NCI-H345 (cell line): ENCODE measurements at places on chromosomes 4 and X.

GRCh38 chr4:105453550-105454205, 20.2 kb downstream of the PPA2 start:
- no peak for DNase-seq

- no peak for DNase-seq
Measured at GRCh38 chr4:174314770-174315169, 31.1 kb downstream of the CEP44 start.

DNA sequence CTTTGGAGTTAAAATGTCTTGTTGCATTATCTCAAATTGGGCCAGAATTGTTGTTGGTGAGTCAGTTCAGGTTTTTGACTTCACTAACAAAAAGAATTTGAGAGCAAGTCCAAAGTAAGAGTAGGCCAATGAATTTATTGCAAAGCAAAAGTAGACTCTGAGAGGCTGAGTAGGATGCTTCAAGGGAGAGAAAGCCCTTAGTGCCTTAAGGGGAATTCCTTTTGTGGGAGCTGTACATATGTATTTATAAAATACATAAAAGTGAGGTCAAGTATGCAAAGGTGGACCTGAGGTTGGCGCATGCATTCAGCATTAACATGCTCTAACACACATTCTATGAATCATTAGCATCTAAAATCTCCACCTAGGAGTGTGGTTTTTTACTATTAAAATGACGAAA, 565.4 kb downstream of the GRXCR1 start:
- no peak for DNase-seq

- DNase-seq: no peak
Measured at GRCh38 chrX:153688911-153689590, 1.3 kb downstream of the SLC6A8 start.

GRCh38 chr4:110248831-110249253, 50.4 kb upstream of the ELOVL6 start:
- no peak for DNase-seq

DNA sequence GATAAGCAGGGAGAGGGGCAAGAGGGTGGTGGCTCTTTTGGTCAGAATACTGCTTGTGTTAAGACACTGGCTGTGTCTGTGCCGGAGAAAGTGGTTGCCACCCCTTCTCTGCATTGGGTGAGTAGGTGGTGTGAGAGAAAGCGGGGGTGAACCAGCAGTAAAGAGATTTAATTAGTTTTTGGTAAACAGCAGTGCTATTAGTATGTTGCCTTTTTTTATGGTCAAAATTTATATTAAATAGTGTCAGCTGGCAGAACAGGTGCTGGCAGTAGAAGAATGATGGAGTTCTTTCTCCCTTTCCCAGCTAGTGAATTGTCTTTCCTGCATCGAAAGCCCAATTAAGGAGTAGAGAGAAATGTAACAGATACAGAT, 181.6 kb downstream of the LARP7 start:
- no peak for DNase-seq

- DNase-seq: no peak
Measured at GRCh38 chr4:139501927-139502899, 48.3 kb downstream of the RAB33B start.

GRCh38 chr4:167897116-167897515, 195.2 kb upstream of the ANXA10 start:
- no peak for DNase-seq

- DNase-seq: no peak
Measured at GRCh38 chr4:176971576-176972115, 178.9 kb upstream of the VEGFC start.

DNA sequence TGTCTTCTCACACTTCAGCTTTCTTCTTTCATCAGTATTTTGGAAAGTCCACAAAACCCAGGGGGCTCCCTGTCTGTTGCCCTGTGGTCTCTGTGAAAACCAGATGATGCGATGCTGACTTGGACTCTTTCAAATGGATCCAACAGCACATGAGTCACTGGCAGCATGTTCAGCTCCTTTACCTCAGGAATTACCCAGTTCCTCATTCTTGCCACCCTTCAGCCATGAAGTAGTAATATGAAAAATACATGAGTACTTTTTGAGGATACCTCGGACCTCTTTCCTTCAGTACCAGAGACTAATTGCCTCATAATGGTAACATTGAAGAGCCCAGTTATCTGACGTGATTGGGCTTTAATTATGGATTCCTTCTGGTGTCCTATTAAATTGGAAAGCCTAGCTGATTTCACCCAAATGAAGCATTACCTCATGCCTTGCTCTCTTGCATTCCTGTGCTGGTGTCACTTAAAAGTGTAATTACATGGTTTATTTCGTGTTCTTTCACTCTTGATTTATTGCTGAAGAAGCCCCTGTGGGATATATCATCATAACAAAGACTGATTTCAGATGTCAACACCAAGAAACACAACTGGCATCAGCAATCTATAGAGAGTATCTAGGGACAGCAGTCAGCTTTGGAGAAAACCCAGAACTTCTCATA, 63.4 kb downstream of the NFKB1 start:
- DNase-seq: no peak

DNA sequence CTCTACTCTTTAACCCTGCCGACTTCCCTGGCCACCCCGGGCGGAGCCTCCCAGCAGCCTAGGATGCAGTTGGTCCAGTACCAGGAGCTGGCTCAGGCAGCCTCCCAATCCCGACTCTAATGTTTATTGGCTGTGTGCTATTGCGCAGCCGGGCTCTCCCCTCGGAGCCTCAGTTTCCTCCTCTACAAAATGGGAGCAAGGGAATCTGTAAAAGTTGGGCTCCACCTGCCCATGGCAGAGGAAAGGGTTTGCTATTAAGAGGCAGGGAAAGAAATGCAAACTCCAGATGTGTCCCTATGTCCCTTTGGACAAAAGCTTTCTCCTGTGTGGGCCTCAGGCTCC, 140.8 kb upstream of the PJA1 start:
- DNase-seq: no peak

GRCh38 chr4:52052475-52052780, 1.3 kb downstream of the SPATA18 start:
- no peak for DNase-seq

DNA sequence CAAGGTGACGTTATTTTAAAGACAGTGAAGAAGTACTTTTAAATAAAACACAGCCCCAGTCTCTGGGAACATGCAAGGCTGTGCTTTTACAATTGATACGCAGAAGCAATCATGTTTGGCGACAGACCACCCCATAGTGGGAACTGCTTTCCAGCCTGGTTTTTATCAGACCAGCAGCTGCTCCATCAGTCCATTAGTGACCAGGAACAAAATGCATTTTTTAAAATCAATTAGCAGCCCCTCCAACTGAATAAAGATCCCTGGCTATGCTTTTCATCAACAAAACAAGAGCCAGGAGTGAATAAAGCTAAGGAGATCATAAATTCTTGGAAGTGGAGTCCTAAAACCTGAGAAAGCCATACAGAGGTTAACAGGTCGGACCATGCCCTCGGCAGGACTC, 153.0 kb upstream of the TENM3 start:
- DNase-seq: no peak

DNA sequence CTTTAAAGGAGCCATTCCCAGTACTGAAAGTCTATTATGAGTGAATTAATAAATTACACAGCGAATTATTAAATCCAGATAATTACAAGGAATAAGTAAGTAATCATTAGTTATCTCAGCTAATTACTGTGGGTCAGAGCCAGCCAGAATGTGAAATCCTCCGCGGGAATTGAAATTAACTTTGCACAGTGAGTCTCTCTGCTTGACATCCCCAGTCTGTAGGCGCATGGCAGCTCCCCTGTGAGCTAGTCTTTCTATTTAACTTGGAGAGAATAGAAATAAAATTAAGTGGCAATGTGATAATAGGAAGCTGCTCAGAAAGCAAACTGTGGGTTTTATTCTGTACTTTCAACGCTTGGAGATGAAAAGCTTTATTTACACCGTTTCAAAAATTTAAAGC, 7.2 kb downstream of the POU4F2 start:
- DNase-seq: no peak

DNA sequence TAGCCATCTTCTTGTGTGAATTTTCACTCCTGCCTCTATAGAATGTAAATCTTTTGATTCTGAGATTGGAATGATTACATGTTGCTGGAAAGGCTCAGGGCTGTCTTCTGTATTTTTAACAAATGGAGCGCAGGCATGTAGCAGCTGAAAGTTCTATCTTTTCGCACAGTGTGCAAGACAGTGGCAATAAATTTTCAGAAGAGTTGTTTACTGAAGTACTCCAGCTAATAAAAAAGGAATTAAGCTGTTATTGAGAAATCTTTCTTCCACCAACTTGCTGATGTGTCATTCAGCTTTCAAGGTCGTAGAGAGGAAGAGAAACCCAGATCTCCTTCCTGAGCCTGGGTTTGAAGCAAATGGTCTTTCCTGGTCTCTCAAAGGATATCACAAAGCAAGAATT, 122.0 kb upstream of the PUDP start:
- DNase-seq: no peak

- no peak for DNase-seq
Measured at GRCh38 chrX:124910611-124911010, 409.1 kb upstream of the TEX13C start.

GRCh38 chr4:47729131-47729680, 108.7 kb downstream of the CORIN start:
- no peak for DNase-seq

DNA sequence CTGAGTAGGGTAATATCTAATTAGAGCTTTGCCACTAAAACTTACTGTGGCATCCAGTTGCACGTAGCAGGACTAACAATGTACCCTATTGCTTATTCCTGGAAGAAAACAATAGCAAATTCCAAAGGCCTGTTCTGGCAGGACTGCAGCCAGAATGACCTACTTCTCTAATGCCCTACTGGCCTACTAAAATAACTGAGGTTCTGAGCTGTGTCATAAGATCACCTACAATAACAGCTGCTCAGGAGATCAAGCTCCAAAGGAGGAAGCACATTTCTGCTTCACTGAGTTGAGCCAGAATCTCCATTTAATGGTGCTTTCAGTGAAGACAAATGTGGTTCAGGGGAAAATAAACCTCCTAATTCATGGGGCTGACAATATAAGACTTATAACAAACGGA, 42.2 kb upstream of the CXCL8 start:
- no peak for DNase-seq

DNA sequence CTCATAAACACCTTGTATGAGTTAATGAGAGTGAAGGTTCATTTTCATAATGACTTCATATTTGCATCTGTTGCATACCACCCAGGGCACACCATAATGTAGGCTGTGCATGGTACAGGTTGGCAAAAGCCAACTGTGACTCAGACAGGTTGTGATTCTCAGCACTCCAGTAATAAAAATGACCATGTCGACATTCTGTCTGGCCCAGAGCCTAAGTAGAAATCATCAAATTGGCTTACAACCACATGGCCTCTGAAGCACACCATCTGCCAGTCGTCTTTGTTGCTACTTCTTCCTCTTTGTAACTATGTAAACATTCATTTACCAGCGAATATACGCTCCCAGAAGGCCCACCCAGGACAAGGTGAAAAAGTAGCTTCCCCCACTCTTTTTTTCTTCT, 459.5 kb downstream of the GASK1B start:
- peak; percentile 9 for DNase-seq

DNA sequence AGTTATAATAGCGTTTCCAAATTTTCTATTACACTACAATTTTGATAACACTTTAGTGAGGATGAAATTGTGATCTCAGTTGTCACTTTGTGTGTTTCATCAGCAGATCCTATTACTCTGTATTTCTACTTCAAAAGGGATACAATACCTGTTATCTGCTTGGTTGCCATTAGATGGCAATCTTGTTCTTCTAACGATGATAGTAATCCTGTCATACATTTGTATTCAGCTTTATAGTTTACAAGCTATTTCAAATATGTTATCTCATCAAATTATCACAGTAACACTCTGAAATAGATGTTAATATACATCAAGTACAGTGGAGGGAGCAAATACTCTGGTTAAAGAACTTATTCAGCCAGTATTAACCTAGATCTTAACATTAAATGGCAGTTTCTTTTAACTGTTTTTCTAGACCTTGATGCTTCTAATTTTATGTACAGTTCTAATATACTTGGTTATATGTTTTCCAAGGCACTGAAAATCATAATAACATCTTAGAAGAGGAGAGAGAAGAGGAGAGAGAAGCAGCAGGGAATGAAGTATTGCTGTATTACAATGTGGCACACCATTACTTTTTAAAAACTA, 292.0 kb downstream of the CCSER1 start:
- DNase-seq: peak; percentile 36

GRCh38 chr4:118879409-118879808, 9.2 kb upstream of the SYNPO2 start:
- no peak for DNase-seq

GRCh38 chr4:10584042-10584441, 100.5 kb downstream of the CLNK start:
- no peak for DNase-seq

- DNase-seq: peak; percentile 78
Measured at GRCh38 chrX:69503228-69503781, 821 bp upstream of the NALF2 start.

- no peak for DNase-seq
Measured at GRCh38 chr4:182518421-182518820, 275.2 kb downstream of the TENM3 start.

DNA sequence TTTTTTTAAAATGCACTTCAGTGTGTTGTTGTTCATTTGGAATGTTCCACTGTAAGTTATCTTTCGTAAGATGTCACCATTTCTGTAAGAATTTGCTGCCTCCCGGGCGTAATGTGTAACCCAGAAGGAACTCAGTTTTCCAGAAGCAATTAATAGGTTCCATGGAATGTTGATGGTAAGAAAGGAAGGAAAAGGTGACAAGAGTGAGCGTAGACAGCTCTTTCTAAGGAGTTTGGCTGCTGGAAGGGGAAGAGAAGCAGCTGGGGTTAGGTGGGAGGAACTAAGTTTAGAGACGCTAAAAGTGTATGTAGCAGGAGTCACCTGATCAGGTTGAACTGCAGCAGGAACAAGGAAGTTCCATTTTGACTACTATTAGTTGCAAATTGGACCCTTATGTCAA, 35.9 kb downstream of the PNMA5 start:
- no peak for DNase-seq

DNA sequence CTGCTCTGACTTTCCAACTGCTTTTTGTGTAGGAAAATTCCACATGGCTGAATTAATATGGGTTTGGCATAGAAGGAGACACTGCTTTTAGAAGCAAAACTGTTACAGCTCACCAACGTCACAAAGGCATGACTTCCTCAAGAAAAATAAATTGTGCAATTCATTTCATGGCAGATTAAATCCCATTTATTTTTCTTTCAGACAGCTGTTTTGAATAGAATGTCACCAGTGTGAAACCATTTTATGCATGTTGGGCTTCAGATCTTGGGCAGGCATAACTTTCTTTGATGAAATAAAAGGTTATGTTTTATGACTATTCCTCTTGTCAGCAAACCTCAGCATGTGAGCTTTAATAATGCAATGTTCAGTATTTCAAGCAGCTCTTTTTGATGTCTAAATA, 542.8 kb downstream of the GALNTL6 start:
- DNase-seq: no peak

DNA sequence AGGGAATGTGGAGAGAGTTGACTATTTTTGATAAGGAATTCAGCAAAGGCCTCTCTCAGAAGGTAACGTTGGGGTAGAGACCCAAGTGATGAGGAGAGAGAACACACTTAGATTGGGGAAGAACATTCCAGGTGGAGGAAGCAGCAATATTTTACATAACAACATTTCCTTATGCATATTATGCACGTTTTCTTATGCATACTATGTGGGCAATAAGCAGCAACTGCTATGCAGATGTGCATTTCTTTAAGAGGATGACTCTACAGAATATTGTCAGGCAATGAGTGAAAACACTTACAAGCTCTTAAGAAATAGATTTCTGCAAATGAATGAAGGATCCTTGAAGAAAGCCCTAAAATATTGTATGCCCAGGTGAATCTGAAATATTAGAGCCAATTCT, 91.1 kb downstream of the TMEM47 start:
- DNase-seq: no peak

GRCh38 chrX:137352101-137352660, 213.7 kb upstream of the ZIC3 start:
- no peak for DNase-seq
